ENCODE measurements at places on chromosomes 4 and X.

GRCh38 chr4:25638806-25639205 lies 16.8 kb upstream of the SLC34A2 start:
- DNase-seq = no peak

DNA sequence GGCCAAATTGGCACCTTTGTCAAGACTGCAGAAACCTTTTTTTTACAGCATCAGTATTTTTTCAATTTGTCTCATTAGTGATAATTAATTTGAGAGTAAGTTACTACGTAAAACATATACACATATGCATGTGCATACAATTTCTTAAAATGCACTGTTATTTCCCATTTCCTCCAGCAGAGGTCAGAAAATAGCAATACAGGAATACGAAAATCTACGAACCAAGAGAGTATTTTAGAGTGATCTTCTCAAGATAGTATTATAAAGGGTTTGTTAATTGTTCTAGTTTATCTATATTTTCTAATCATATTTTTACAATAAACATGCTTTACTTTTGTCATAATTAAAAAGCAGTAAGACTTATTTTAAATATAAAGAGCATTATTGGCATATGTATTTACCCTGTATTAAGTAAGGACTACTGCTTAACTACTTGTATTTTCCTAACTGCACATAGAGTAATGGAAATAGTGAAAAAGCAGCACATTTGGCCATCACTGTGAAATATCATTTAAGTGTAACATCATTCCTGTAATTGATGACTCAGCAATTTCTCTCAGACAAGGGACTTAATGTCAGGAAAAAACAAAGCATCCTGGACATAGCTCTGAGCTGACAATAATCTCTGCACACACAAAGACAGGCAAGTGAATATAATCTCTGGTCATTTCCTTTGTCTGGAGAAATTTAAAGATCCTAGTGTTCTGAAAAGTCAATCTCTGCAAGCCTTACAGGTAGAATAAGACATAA lies 45.6 kb downstream of the MAOB start:
- DNase-seq = peak; percentile 6

DNA sequence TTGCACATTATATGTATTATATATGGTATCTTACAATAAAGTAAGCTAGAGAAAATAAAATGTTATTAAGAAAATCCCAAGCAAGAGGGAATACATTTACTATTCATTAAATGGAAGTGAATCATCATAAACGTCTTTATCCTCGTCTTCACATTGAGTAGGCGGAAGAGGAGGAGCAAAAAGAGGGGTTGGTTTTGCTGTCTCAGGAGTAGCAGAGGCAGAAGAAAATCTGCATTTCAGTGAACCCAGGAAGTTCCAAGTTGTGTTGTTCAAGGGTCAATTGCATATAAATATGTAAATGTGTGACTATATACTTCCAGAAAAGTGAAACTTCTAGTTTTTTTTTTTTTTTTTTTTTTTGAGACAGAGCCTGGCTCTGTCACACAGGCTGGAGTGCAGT lies 301.4 kb downstream of the TMA16 start:
- no peak for DNase-seq

- DNase-seq = no peak
These were observed 288.5 kb downstream of the TENM3 start for GRCh38 chr4:182531555-182532162.

DNA sequence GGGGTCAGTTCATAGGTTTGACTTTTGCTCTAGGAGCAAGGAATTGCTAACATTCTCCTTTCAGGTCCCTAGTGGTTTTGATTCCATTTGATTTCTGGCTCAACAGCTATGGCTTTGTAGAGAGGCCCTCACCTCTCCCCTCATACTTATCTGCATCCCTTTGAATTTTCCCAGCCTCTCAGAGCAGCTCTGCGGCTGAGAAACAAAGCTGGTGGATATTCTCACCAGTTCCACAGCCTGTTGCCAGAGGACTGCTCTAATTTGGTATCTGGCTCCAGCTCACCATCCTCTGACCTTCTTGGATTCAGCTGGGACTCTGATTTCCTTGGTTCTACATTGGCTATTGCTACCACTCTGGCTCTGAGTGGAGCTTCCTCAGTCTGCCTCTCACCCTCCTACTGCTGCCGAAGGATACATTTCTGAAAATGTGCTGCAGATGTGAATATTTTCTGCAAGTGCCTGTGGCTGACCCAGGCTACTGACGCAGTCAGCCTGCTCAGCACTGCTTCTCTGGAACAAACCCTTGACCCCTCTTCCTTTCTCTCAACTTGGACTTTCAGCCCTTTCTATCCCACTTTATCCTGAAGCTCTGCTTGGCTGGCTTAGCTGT lies 110.9 kb upstream of the ENPEP start:
- no peak for DNase-seq

DNA sequence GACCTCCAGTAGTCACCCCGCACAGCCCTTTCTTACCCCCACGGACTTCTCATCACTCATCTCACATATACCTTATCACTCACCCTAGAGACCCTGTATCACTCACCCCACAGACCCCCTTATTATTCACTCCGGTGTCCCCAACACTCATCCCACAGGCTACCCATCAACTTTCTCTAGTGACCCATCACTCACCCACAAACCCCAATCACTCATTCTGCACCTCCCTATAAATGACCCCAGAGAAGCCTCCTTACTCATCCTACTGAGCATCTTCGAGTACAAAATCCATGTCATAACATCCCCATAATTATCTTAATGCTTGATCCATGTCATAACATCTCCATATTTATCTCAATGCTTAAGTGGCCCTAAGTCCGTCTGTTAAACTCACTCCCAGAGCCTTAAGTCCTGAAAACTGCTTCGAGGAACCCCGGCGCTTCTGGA lies 934 bp downstream of the ZNF41 start:
- no peak for DNase-seq

DNA sequence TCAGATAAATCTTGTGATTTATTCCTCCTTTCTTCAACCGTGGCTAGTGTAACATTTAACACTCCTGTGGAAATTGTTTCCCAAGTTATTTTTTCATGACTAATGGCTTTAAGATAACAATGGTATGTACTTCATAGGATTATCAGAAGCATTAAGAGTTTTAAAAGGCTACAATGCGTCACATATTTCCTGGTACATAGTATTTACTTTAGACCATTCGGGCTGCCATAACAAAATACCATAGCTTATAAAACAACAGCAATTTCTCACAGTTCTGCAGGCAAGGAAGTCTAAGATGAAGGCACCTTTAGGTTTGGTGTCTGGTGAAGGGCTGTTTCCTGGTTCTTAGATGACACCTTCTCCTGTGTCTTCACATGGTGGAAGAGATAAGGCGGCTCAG lies 158.6 kb downstream of the PAPSS1 start:
- DNase-seq = no peak

DNA sequence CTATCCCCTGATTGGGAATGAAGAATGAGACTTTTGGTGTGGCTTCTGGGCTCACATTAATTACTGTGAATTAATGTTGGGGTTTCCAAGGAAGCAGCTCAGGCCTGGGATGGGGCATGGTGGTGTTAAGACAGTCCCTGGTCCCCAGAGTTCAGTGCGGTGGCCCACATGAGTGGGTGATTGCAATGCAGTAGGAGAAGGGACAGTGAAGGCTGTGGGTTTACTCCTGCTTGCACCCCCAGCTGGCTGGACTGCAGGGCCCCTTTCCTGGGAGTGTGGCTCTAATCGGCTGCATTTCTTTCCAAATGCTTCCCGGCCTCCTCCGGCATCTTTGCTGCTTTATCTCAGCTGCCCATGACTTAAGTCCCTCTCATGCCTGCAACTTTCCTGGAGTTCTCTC lies 28.2 kb upstream of the GPR78 start:
- no peak for DNase-seq

DNA sequence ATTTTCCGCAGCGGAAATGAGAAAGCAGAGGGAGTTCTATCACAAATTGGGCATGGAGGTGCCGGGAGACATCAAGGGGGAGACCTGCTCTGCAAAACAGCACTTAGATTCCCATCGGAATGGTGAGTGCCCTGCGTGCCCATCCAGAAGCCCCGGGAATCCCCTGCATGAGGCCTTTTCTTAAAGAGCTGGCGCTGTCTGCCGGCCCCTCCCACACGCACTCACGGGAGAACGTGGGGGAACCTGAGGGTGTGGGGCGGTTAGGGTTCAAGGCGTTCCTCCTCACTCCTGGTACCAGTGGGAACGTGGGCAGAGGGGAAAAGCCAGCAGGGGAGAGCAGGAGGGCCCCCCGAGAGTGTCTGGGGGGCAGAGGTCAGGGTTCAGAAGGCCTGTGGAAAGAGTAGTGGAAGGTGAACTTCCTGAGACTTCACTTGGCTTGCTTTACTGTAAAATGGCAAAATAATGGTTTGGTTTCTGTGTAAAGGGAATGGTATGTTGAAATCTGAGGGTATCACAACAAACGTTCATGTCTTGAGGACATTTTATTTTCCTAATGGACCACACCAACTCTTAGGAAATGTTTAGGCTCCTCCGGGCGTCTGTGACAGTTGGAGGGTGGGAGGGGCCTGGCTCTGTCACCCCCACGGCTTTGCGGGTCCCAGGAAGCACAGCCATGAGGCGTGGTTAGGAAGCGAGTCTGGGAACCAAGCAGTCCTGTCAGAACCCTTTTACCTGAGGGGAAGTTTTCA lies 38.0 kb downstream of the PCGF3 start:
- DNase-seq = no peak

- no peak for DNase-seq
These were observed 137.1 kb downstream of the DDX53 start for GRCh38 chrX:23136816-23137215.

DNA sequence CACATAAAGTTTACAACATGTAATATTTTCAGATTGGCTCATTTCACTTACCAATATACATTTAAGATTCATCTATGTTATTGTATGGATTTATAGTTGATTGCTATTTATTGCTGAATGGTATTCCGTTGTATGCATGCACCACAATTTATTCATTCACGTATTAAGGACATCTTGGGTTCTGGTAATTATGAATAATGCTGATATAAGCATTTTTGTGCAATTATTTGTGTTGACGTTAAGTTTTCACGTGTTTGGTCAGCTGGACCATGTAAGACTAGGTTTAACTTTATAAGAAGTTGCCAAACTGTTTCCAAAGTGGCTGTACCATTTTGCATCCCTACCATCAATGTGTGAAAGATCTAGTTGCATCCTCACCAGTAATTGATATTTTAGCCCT lies 35.1 kb downstream of the MAGEB10 start:
- DNase-seq = no peak

GRCh38 chr4:80365928-80366327 lies 30.4 kb downstream of the CFAP299 start:
- DNase-seq = peak; percentile 42

- DNase-seq = peak; percentile 41
These were observed 59.9 kb downstream of the GSPT2 start for GRCh38 chrX:51802917-51803688.

GRCh38 chr4:153668647-153669046 lies 15.4 kb upstream of the TLR2 start:
- no peak for DNase-seq

- no peak for DNase-seq
These were observed 22.8 kb upstream of the TMEM271 start for GRCh38 chr4:598925-599324.

- DNase-seq = peak; percentile 87
These were observed at the start of the genes NDUFB11 and RBM10 for GRCh38 chrX:47144626-47145394. NDUFB11 (minus strand) TSS chrX:47144702; CDS start chrX:47144679, 23 bp downstream. RBM10 (plus strand) TSS chrX:47145221; CDS start chrX:47147482, 2,261 bp downstream.

- peak; percentile 14 for DNase-seq
These were observed 700 bp downstream of the SLC26A1 start for GRCh38 chr4:992297-993110.

DNA sequence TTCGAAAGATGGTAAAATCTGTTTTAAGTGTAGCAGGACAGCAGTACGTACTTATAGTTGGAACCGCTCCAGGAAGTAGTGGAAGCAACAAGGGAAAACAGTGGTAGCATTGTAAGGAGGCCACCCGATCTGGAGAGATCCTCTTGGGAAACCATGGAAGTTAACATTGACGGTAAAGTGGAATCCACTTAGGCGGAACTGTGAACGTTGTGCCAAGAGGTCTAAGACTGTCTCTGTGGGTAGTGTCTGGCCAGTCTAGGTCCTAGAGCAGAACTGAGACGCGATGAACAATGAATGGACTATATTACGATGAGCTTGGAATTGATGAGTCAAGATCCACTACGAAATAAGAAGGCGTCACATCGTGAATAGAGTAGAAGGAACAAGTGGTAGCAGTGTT lies 124.0 kb downstream of the TENM3 start:
- no peak for DNase-seq

DNA sequence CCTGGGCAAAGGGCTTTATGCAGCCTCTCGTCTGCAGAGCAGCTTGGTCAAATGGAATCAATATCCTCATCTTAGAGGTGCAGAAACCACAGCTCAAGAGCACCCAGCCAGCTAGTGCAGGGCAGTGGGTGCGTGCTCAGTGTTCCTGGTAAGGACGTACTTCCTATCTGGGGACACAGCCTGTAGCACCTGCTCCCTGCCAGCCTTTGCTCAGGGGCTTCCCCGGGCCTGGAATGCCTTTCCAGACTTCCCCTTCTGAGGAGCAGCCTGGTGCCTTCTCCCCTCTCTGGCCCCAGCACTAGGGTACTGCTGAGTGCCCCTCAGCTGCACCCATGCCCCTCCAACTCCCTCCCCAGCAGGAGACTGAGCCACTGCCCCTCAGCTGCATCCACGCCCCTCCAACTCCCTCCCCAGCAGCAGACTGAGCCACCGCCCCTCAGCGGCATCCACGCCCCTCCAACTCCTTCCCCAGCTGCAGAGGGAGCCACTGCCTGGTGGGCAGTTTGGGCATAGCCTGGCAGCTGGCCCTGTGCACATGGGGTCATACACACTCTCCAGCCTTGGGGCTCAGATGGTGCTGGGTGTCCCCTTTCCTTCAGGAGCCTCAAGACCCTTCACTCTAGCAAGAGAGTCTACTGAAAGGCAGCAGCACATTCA lies 42.2 kb upstream of the AFAP1 start:
- DNase-seq = no peak

DNA sequence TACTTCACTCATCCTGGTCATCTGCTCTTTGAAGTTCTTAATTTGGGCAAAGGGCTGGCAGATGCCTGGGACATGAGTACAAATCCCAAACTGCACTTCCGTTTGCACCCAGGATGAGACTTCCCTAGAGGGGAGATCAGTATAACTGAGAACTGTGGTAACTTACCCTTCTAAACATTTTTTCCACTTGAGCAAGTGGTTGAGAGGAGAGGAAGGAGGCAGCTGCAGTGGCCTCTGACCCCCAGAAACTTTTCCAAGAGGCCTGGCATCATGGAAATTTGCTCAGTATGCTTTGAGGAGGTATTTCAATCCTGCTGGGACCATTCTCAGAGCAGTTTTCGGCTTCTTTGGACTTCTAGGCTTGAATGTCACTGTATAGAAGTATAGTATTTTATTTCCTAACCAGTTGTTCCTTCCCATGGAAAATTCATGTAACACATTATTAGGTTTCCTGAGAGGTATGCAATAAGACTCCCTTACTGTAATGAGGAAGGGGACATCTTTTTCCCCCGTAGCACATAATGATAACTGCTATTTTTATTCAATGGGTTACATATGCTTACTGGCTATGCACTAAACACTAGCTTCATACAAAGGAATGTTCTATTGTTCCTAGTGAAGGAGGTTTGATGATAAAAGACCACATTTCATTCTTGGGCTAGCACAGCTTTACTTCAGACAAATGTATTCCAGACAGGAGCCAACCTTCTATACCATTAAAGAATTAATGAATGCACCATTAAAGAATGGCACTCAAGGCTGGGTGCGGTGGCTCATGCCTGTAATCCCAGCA lies 129.3 kb downstream of the SHROOM3 start:
- DNase-seq = no peak

- DNase-seq = no peak
These were observed 45.7 kb downstream of the C4orf50 start for GRCh38 chr4:5972571-5972970.

GRCh38 chrX:146173742-146174141 lies 356.1 kb downstream of the SLITRK2 start:
- DNase-seq = no peak

Measured in NCI-H526 treated with DMSO at 0.1 percent for 48 hours (cell line).